Left forelimb (tissue), 1 donor: ENCODE measurements at places on chromosomes 12 and 14.

- DNase-seq: no peak
Measured at GRCh38 chr14:39310051-39310450, 76.3 kb downstream of the MIA2 start.

DNA sequence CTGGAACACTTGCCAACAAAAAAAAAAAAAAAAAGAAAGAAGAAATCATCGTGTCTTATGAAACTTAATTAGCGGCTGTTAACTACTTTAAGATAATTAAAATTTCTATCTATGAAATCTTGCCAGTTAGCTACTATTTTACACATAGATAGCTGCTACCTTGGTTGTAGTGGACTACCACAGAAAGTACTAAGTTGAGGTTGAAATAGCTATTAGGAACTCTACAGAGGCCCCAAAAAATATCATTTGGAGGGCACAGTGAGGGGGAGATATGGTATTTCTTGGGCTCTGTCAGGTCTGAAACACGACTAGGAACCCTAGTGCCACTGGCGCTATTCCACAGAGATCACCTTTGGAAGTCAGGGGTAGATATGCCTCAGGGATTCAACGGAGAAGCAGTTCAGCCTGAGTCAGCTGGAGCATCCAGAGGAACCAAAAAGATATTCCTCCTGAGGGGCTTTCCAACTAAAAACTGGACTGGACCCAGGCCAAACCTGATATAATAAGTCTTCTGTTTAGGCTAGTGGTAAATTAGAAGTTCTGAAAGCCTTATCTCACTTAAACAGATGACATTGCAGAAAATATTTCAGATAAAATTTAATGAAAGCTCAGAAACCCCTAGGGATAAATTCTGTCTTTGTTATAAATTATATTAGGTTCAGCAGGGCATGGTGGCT is 126.1 kb downstream of the EPS8 start:
- DNase-seq: no peak

DNA sequence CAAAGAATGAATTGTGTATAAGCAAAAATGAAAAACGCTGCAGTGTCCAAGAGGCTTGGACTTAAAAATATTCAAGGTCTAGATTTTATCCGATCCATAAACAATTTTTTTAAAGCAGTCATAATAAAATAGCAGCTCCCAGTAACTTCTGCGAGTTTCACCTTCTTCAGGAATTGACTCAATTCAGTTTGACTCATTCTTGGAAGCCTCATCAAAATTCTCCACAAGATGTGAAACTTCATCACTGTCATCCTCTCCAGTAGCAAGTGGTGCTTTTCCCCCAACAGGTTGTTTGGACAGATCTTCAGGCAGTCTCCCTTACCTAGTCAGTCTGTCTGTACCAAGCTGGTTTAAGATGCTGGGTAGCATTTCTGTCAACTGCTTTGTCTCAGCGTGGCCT is 93.5 kb upstream of the FOXG1 start:
- no peak for DNase-seq

GRCh38 chr14:30621354-30621939 is 672 bp upstream of the SCFD1 start:
- DNase-seq: no peak

DNA sequence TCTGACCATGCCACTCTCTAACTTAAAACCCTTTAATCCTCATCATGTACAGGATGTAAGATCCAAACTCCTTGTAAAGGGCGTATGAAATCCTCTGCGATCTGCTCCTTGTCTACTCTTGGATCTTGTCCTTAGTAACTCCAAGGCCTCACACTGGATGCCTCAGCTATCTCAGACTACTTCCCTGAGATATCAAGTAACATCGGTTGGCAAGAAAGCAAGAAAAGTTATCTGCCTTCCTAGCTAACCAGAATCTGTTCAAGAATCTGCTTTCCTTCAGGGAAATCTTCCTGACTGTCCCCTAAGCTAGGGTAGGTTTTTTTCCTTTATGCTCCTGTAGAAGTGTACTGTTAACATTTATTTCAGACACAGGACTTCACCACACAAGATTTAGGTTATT is 82.6 kb downstream of the TAOK3 start:
- DNase-seq: no peak

- DNase-seq: no peak
Measured at GRCh38 chr12:25324861-25325260, 74.1 kb upstream of the KRAS start.

DNA sequence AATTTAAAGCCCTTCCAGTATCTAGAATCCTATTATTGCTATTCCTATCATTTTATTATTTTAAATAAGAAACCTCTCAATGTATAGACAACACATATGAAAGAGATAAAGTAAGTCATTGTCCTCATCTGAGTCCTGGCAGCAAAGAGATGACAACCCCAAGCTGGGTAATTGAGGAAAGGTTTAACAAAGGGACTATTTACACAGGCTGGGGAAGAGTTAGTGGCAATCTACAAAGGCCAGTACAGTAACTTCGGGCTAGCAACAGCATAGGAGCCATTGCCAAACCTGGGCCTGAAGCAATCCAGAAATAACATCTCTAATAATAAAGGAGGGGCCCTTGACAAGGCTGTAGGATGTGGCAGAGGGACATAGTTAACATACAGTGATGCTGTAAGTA is 11.2 kb downstream of the PDE6H start:
- no peak for DNase-seq

- no peak for DNase-seq
Measured at GRCh38 chr12:113880326-113880725, 85.8 kb downstream of the RBM19 start.

GRCh38 chr12:49515266-49515665 is 23.6 kb upstream of the KCNH3 start:
- no peak for DNase-seq

DNA sequence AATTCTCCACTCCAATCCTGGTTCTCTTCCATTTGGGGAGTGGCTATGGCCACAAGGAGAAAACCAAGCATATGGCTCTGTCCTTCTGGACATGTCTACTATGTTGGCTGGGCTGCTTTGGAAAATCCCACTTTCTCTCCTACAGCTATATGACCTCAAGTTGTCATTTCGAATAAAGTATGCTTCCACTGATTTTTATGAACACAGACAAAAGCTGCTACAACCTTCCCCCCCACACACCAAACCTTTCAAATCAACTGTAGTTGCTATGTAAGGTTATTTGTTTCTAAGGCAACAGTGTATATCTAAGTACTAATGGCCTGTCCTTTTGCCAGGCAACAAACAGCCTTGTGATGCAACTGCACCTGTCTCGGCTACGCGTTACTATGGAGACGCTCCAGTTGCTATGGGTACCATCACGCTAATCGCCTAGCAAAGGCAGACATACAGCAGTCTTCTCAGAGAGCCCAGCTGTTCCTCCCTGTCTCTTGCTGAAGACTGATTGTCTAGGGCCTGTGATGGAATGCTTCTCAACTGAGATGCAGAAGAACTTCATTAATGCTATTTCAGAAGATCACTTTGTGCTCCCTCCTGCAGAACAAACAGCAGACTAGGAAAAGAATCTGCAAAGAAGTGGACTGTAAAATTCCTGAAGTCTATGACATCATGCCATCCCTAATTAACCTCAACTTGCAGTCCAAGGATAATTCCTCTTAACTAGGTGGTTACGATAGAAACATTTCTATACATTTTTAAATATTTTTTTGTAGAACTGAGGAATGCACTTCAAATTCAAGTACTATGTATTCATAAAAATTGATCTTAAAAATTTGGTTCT is 67.6 kb downstream of the FOXN3 start:
- peak; percentile 76 for DNase-seq

DNA sequence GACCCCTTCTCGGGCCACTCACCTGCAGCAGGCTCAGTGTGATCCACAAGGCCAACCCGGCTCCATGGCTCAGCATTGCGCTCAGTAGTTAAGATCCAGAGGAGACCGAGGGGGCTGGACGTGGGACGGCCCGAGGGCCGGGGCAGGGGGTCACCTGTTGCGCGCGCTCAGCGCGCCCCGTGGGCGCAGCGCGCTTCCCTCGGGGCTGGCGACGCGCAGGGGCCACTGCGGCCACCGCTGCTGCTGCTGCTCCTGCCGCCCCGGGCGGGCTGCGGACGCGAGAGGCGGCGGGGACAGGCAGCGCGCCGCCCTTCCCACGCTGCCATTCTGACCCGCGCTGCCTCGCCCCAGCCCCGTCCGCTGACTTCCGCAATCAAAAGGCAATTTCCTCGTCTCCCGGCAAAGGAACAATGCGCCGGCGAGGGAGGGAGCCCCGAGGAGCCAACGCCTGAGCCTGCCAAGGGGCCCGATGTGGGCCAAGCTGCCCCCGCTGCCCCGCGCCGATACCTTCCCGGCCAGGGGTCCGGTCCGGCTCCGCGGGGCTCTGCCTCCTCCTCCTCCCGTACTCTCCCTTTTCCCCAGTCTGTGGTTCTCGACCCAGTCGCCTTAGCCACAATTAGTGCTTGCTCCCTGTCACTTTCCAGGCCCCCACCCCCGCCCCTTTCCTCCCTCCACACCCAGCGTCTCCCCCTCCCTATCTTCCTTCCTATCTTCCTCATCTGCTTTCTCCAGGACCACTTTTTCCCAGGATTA is 27.3 kb downstream of the PTPRB start:
- peak; percentile 70 for DNase-seq

DNA sequence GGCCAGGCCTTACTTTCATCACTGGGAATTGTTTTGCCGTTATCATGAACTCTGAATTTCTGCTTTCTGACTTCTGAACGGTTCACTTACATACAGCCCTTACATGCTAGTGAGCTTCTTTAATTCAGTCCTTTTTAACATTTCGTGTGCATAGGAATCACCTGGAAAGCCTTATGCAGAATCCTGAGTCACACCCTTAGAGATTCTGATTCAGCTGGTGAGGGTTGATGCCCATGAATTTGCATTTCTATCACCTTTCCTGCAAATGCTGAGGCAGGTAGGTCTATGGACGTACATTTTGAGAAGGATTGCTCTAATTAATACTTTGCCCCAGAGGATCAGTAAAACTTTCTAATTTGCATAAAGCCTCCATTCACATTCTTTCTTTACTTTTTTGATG is 44.0 kb downstream of the PPHLN1 start:
- no peak for DNase-seq

DNA sequence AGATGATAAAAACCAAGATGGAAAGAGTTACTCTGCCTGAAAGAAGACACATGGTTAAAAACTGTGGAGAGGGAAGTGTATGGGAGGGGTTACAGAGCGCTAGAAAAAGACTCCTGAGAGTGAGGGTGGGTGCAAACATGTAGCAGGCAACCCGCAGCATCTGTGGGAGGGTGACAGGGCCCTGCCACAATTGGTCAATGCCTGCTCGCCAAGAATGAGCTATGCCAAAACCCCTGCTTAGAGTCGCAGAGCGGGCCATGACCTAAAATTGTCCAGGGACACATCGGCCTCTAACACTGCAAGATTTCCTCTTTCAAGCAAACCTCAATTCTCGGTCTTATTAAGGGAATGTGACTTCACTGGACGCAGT is 700 bp downstream of the PRKAG1 start:
- DNase-seq: no peak

DNA sequence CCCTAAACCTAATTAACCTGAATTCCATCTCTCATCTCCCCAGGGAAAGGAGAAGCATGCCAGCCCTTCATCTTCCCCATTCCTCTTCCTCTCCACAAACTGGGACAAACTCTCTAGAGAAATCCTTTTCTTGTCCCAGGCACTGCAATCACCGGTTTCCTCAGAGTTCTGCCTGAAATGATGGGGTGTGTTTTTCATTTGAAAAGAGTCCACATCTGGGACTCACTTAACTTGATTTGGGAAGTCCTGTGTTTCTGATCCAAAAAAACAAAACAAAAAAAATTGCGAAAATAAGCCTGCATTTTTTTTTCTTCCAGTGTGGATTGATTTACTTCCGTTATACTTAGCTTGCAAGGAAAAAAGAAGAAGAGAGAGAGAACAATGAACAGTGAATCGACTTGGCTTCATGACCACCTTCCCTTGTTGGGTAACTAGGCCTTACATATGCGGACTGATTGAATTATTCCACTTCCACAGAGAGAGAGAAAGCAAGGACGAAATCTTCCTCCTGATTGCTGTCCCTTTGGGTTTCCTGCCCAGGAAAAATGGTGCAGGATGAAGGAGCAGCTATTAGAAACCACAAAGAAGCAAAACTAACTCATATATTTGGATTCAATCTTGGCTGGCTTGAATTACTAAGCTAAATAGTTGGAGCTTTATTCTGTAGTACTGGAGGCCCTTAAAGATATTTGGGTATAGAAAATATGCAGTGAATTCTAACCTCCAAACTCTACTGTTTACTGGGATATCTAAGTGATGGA is 506.2 kb upstream of the TBX3 start:
- no peak for DNase-seq

- no peak for DNase-seq
Measured at GRCh38 chr14:66322564-66322963, 163.6 kb upstream of the CCDC196 start.

GRCh38 chr12:92530706-92531105 is 172.1 kb upstream of the PLEKHG7 start:
- DNase-seq: no peak

DNA sequence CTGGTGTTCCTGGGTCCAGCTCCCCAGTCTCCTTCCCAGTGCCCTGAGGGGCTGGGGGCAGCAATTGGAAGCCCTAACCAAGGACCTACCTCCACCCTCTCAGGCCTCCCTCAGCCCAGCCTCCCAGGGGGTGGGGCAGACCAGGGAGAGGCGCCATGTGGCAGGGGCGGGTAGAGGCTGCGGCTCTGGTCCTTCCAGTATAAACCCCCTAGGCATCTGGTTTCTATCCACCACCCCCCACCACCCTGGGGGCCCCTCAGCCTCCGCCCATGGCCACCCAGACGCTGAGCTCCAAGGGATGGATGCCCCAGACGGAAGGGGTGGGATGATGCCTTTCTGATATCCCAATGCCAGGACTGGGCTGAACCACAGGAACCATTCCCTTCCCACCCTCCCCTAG is 2.8 kb upstream of the SP7 start:
- DNase-seq: no peak

GRCh38 chr12:110355073-110355472 is 48.4 kb downstream of the ANAPC7 start:
- DNase-seq: no peak

- no peak for DNase-seq
Measured at GRCh38 chr12:98738539-98738938, 93.4 kb downstream of the APAF1 start.

GRCh38 chr14:96629558-96630222 is 127.5 kb downstream of the PAPOLA start:
- DNase-seq: peak; percentile 50

DNA sequence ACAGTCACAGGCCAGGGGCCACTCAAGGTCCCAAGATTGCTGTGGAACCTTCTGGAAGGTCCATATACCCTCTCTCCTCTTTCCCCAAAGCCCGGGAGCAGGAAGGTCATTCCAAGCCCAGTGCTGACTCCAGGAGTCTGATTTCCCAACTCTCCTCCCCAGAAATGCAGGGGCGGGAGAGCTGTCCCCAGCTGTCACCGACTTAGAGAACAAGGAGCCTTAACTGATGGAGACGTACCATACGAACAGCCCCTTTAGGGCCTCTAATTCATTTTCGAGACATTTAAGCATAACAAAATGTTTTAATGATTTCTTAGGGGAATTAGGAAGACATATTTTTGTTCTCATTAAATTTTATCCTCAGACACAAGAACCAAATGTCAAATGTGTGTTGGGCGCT is 99.2 kb downstream of the PHETA1 start:
- no peak for DNase-seq

- DNase-seq: no peak
Measured at GRCh38 chr14:54138024-54138353, 181.4 kb upstream of the BMP4 start.
